ENCODE measurements at places on chromosomes 12 and 14.

DNA sequence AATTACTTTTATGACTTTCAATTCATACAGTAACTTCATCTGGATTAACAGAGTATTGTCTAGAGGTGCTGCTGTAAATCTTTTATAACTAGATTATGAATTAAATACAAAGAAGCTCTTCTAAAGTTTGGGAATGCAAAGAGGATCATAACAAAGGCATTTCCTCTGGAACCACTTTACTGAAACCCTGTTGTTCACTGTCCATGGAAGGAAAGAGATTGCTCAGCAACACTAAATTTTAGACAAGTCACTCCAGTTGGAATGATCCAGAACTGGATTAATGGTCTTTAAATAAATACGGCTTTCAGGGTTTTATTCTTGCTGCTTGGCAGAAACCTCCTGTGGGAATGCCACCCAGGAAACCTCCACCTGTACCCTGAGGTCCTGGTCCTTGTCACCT is 250.6 kb downstream of the KSR2 start:
- H3K36me3 ChIP-seq = no peaks in the 10 kb centered on the region
- no peak overlapping the region for H3K27ac ChIP-seq
- no peak for DNase-seq
- no peaks in the 10 kb centered on the region for H3K27me3 ChIP-seq
- H3K4me3 ChIP-seq = no peak overlapping the region

DNA sequence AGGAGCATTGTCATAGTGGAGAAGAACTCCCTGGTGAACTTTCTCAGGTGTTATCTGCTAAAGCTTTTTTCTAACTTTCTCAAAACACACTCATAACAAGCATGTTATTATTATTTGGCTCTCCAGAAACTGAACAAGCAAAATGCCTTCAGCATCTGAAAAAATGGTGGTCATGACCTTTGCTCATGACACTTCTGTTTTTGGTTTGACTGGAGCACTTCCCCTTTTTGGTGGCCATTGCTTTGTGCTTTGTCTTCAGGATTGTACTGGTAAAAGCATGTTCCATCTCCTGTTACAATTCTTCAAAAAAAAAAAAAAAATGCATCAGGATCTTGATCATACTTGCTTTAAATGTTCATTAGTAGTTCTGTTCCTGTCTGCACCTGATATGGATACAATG is 1241.6 kb upstream of the USP15 start:
- DNase-seq = no peak
- no peak overlapping the region for H3K4me3 ChIP-seq
- no peaks in the 10 kb centered on the region for H3K27me3 ChIP-seq
- H3K4me1 ChIP-seq = no peaks in the 10 kb centered on the region
- no peaks in the 10 kb centered on the region for H3K36me3 ChIP-seq
- no peak overlapping the region for H3K27ac ChIP-seq

GRCh38 chr12:115355301-115355700 is 671.3 kb upstream of the TBX3 start:
- H3K4me3 ChIP-seq = no peak overlapping the region
- H3K27ac ChIP-seq = no peak overlapping the region
- H3K4me1 ChIP-seq = no peaks in the 10 kb centered on the region
- no peaks in the 10 kb centered on the region for H3K36me3 ChIP-seq
- DNase-seq = no peak

DNA sequence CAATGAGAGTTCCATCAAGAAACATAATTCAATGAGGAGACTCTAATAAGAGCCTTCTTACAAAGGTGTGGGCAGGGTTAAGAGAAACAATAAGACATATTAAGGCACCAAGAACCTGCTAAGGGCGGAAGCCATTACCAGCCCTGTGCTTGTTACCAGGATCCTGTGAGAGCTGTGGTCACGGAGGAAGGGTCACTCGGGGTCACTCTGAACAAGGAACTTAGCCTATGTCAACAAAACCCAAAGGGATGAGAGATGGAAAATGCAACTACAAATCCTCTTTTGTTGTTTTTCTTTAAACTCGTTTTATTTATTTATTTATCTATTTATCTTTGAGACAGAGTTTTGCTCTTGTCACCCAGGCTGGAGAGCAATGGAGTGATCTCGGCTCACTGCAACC is 460.4 kb upstream of the CCDC196 start:
- H3K36me3 ChIP-seq = no peaks in the 10 kb centered on the region
- no peak for DNase-seq
- no peaks in the 10 kb centered on the region for H3K4me1 ChIP-seq
- H3K4me3 ChIP-seq = no peak overlapping the region
- peaks cover 12% of the 10 kb centered on the region for H3K27me3 ChIP-seq
- H3K27ac ChIP-seq = no peak overlapping the region

GRCh38 chr14:63501429-63501828 is 41.7 kb downstream of the PPP2R5E start:
- no peak overlapping the region for H3K4me3 ChIP-seq
- peaks cover 8% of the 10 kb centered on the region for H3K36me3 ChIP-seq
- no peak for DNase-seq
- H3K27ac ChIP-seq = peak overlapping the region; percentile 41
- peaks cover 22% of the 10 kb centered on the region for H3K4me1 ChIP-seq

GRCh38 chr12:93684716-93685115 is 7.5 kb downstream of the CRADD start:
- H3K27ac ChIP-seq = peak overlapping the region; percentile 28
- H3K4me3 ChIP-seq = peak overlapping the region; percentile 56
- peaks cover 23% of the 10 kb centered on the region for H3K4me1 ChIP-seq
- peaks cover 5% of the 10 kb centered on the region for H3K36me3 ChIP-seq

DNA sequence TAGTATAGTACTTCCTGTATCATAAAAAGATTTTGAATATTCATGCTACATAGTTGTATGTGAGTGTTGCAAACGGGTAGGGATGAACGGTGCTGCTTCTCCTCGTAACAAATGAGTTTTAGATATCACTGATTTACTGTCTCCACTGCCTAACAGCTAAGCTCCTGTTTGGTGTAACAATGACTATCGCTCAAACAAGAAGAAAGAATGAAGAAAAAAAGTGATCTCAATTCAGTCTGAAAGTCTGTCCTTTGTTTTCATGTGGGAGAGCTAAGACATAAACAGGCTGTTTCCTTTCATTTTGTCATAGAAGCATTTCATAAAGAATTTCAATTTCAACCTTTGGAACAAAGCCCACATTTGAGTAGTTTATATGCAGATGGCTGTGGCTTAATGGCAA is 26.1 kb upstream of the RTRAF start:
- H3K27ac ChIP-seq = peak overlapping the region; percentile 67
- H3K4me1 ChIP-seq = peaks cover 34% of the 10 kb centered on the region
- H3K4me3 ChIP-seq = no peak overlapping the region
- DNase-seq = no peak
- H3K36me3 ChIP-seq = peaks cover 55% of the 10 kb centered on the region

GRCh38 chr14:82449926-82450468 is 916.3 kb upstream of the SEL1L start:
- no peak overlapping the region for H3K4me3 ChIP-seq
- no peak overlapping the region for H3K27ac ChIP-seq
- DNase-seq = no peak

DNA sequence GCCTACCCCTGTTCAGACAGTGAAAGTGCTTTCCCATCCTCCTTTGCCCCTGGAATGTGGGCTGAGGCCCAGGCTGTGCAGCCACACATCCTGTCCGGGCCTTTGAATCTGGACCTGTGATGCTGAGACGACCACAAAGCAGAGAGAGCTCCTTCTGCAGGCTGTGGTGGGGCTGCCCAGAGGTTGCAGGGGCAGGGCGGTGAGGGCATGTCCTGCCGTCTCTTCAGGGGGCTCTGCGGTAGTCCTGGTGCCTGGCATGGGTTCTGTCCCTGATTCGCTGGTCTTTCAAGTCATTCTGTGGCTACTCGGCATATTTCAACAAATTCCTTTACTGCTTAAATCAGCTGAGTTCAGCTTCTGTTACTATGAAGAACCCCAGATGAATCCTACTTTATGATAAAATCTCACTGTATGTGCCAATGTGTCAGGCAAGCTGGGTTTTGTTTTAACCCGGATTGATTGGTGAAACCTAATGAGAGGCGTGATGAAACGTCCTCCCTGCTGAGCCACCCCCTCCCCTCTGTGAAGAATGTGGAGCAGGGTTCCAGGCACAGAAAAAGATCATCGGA is 63.4 kb upstream of the DICER1 start:
- H3K4me3 ChIP-seq = no peak overlapping the region
- no peaks in the 10 kb centered on the region for H3K36me3 ChIP-seq
- no peaks in the 10 kb centered on the region for H3K4me1 ChIP-seq
- no peak for DNase-seq
- no peak overlapping the region for H3K27ac ChIP-seq

DNA sequence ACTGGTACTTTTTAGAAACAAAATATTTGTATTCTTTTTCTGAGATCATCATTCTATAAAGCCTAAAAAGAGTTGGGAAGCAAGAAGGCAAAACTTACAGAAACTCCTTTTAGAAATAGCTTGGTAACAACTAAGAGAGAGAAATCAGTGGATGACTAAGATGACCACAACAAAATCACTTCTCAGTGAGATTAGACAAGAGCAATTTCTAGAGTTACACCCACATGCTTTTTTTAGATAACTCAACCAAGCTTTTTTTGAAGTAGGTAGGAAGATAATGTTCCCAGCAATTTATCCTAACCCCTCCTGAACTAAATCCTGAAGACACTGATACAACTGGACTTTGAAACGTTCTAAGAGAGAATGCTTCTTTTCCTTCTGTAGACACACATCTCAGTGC is 576.4 kb downstream of the SLC6A15 start:
- no peaks in the 10 kb centered on the region for H3K27me3 ChIP-seq
- no peak overlapping the region for H3K27ac ChIP-seq
- H3K36me3 ChIP-seq = no peaks in the 10 kb centered on the region
- H3K4me1 ChIP-seq = no peaks in the 10 kb centered on the region

- peaks cover 38% of the 10 kb centered on the region for H3K4me1 ChIP-seq
- H3K27ac ChIP-seq = peak overlapping the region; percentile 91
- H3K27me3 ChIP-seq = no peaks in the 10 kb centered on the region
Observed at GRCh38 chr12:57092876-57093414, 4.0 kb downstream of the NAB2 start.

- DNase-seq = no peak
- no peak overlapping the region for H3K4me3 ChIP-seq
- no peaks in the 10 kb centered on the region for H3K4me1 ChIP-seq
- H3K27ac ChIP-seq = no peak overlapping the region
- H3K27me3 ChIP-seq = no peaks in the 10 kb centered on the region
Observed at GRCh38 chr12:26712892-26713291, 120.1 kb downstream of the ITPR2 start.

DNA sequence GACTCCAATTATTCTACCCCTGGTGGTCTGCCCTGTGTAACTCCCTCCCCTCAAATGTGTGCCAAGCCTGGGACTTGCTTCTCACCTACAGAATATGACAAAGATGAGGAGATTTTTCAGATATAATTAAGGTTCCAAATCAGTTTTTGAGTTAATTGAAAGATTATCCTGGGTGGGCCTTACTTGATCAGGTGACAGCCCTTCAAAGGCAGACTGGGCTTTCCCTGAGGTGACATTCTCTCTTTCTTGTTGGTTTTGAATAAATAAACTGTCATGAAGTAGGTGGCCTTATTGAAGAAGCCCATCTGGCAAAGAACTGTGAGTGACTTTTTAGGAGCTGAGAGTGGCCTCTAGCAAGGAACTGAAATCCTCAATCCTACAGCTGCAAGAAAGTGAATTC is 106.0 kb downstream of the BRMS1L start:
- no peak for DNase-seq
- no peak overlapping the region for H3K27ac ChIP-seq
- no peaks in the 10 kb centered on the region for H3K36me3 ChIP-seq
- H3K27me3 ChIP-seq = peaks cover 8% of the 10 kb centered on the region
- peak overlapping the region; percentile 83 for H3K4me3 ChIP-seq

DNA sequence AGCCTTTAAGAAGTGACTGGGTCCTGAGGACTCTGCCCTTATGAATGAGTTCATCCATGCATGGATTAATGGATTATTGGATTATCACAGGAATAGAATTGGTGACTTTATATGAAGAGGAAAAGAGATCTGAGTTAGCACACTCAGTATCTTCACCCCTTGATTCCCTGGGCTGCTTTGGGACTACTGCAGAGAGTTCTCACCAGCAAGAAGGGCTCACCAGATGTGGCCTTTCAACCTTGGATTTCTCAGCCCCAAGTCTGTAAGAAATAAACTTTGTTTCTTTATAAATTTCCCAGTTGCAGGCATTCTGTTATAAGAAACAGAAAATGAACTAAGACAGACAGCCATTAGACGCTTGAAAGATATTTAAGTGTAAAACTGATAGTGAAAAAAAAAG is 509.2 kb downstream of the FLRT2 start:
- no peak for DNase-seq
- H3K27ac ChIP-seq = no peak overlapping the region
- H3K4me3 ChIP-seq = no peak overlapping the region
- H3K4me1 ChIP-seq = no peaks in the 10 kb centered on the region
- H3K36me3 ChIP-seq = no peaks in the 10 kb centered on the region

Measured in effector memory CD8-positive, alpha-beta T cell (primary cell).